Mammary epithelial cell (primary cell): ENCODE measurements at places on chromosomes 7 and 10. TPM values are rescaled to one million over a fixed set of nuclear protein-coding genes. Genes with fewer than 3 reads are reported as not detected.

DNA sequence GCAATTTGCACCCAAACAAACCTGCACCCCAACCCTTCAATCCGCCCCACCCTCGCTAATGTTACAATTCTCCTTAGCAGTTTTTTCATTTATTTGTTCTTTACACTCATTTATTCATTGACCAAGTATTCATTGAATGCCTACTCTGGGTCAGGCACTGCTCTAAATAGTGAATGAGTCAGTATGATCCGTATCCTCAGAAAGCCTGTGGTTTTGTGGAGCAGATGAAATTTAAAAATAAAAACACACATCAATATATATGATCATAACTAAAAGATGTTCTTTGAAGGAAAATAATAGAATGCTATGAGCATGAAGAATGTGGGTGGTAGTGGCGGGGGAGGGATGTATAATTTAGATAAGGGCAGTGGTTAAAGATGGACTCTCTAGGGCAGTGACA lies 13.3 kb downstream of the IFIT5 start:
- peak; percentile 69 for DNase-seq

The TRPV6 gene
- 2.5 TPM for polyA plus RNA-seq

DNA sequence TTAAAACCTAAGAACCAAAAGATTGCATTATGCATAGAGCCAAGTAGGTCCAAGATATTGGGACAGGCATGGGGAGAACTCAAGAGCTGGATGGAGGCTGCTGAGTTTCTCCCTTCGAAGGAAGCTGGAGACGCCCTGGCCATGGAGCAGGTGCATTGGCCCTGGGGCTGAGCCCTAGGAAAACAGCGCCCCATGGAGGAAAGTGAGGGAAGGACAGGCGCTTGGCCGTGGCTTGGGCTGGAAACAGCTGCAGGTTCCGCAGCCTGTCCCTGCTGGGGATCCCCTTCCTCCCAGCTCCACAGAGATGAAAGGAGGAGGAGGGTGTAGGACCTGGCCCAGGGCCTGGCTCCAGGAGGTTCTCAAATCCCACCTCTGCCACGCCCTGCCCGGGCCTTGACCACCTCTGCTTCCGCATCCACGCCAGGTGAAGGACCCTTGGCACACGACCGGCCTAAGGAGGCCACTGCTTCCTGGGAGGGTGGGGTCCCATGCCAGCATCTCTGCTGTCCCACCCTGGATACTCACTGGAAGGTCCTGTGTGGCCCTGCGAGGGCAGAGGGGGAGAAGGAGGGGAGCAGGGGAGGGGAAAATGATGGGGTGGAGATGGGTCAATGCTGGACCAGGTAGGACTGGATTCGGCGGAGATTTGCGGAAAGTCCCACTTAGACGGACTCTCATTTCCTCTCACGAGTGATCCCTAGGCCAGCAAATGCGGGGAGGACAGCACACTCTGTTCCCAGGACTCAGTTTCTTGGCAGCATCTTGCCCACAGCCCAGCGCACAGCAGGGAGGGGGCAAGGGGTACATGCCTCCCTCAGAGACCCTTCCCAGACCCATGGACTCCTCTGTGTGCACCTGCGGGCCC lies 258.6 kb upstream of the TCERG1L start:
- no peak for DNase-seq

- peak; percentile 81 for DNase-seq
These were observed 29.0 kb downstream of the FGFBP3 start for GRCh38 chr10:91880310-91880709.

- DNase-seq, result no peak
These were observed 1088.9 kb downstream of the KCNMA1 start for GRCh38 chr10:76548716-76549115.
